ENCODE measurements at places on chromosomes 1 and 21.

DNA sequence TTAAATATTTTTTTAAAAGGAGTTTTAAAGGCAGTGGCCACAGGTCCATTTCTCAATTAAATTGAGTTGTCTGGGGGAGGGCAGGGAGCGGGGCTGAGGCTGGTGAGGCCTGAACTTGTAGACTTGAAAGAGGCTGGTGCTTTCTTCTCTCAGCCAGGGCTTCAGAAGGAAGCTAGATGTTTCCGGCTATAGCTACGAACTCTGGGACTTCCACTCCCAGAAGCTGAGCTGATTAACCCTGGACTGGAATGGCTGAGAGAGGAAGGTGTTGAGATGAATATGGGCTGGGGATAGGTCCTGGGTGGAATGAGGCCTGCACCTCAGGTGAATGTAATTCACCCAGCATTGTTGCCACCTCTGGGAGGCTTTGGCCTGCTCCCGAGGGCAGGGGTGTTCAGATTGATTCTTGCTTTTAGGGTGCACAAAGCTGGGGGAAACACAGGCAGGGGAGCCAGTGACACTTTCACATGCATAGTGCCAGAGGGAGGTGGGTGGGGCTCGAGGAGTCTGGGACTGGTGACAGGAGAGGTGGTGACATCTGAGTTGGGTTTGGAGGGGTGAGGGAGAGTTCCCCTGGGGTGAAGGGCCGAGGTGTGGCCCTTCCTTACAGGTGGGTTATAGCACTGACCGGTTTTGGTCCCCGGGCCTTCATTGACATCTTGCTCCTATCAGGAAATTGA, 18.2 kb downstream of the LDLRAP1 start:
- DNase-seq: no peak

DNA sequence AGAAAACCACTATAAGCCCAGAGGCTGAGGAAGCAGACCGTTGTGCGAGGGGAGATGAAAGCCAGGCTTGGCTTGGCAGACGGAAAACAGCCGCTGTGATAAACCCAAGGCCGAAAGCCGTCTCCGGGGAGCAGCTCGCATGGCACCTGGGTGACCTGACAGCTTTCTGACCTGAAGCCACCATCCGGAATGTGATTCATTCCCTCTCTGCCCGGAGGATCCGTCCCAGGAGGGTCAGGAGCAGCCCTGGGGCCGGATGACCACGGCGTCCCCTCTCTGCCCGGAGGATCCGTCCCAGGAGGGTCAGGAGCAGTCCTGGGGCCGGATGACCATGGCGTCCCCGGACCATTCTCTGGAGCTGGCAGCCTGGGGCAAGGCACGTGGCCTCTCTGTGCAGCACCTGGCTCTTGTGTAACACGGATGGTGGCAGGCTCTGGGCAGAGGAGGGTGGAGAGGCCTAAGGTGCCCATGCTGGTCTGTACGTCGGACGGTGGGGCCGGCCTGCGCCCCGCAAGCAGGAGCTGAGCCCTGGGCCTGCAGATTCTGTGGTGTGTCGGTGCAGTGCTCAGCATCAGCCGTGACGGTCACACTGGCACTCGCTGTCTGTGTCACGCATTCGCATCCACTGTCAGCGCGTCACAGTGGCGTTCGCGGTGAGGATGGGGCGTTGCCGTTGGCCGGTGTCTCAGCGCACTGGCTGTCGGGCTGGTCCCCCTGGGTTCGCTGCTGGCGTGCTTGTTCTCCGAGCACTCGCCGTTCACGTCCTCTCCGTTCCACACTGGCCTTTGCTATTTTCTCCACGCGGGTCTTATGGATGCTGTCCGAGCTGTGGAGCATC, 50.3 kb downstream of the SLX9 start:
- DNase-seq: no peak

DNA sequence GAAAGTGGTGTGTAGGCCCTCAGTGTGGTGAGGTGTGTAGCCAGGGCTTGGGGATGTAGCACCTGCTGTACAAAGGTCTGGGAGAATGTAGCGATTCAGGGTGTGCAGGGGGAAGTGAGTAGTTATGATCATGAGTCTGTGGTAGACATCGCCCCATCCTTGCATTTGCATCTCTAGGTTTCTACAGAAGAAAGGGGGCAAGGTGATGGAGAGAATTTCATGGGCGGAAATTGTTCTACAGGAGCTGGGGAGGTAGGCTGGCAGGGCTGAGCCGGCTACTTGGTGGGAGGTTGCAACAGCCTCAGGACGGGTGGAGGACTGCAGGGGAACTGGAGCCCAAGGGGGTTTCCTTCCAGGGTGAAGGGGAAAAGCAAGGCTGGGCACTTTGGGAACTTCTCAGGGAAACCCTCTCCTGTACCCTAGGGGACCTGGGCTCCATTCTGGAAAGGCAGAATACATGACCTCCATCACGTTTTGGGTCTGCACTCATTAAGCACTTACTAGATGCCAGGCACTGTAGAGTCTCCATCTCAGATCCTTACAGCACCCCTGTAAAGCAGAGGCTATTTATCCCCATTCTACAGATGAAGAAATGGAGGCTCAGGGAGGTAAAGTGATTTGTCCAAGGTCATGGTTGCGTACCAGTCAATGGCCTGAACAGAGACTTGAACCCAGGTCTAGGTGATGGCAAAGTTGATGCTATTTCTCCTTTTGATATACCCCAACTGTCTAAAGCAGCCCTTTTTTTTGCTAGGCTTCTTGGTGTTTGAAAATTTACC, 14.5 kb upstream of the TNFRSF1B start:
- no peak for DNase-seq

- DNase-seq: no peak
Observed at GRCh38 chr1:35762141-35762540, 7.6 kb downstream of the CLSPN start.

GRCh38 chr1:229190057-229190575, 80.8 kb upstream of the RAB4A start:
- DNase-seq: no peak

- DNase-seq: peak; percentile 76
Observed at GRCh38 chr1:98388441-98388840, 273.1 kb upstream of the SNX7 start.

- no peak for DNase-seq
Observed at GRCh38 chr1:152699746-152700145, 1.6 kb downstream of the LCE2A start.

- DNase-seq: peak; percentile 12
Observed at GRCh38 chr1:245085508-245086095, 69.2 kb upstream of the KIF26B start.

GRCh38 chr1:209768354-209768774, 12.5 kb downstream of the TRAF3IP3 start:
- peak; percentile 95 for DNase-seq

- DNase-seq: no peak
Observed at GRCh38 chr1:201463071-201463552, 5.9 kb downstream of the PHLDA3 start.

GRCh38 chr21:46509741-46510502, 51.2 kb downstream of the DIP2A start:
- DNase-seq: no peak

DNA sequence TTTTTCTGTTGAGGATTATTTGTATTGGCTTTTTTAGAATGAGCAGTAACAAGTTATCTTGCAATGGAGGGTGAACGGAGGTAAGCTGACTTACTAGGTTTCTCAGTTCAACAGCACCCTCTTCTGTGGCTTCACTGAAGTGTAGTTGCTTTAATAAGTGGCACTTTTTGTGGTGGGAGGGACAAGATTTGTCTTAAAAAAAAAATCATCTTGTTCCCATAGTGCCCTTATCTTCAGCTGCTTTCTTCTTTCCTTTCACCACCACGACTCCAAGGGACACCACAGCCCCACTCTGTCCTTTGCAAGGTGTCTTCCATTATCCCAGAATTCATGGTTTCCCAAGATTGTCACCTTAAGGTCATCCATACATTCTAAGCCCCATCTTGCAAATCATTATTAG, 92.9 kb downstream of the PIGK start:
- DNase-seq: peak; percentile 33

- no peak for DNase-seq
Observed at GRCh38 chr1:158391099-158391498, 8.2 kb downstream of the OR10T2 start.

GRCh38 chr1:9859281-9860014, 35.7 kb upstream of the CLSTN1 start:
- no peak for DNase-seq

- DNase-seq: no peak
Observed at GRCh38 chr1:235635938-235636662, 13.5 kb downstream of the GNG4 start.

- peak; percentile 5 for DNase-seq
Observed at GRCh38 chr1:158329733-158330132, 1.6 kb downstream of the CD1B start.

GRCh38 chr1:57770772-57771171, 346.9 kb upstream of the DAB1 start:
- DNase-seq: peak; percentile 7

DNA sequence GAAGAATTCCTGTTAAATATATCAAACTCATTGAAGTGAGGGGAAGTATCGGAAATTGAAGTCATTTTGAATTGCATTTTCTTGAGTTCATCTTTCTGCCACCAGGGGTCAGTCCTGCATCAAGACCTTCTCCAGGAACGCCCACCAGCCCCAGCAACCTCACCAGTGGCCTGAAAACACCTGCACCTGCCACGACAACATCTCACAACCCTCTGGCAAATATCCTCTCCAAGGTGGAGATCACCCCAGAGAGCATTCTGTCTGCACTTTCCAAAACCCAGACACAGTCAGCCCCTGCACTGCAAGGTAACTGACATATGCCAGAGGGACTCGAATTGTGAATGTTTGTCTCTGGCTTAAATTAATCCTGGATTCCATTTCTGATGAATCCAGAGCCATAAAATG, 22.8 kb upstream of the TARS2 start:
- DNase-seq: peak; percentile 71

DNA sequence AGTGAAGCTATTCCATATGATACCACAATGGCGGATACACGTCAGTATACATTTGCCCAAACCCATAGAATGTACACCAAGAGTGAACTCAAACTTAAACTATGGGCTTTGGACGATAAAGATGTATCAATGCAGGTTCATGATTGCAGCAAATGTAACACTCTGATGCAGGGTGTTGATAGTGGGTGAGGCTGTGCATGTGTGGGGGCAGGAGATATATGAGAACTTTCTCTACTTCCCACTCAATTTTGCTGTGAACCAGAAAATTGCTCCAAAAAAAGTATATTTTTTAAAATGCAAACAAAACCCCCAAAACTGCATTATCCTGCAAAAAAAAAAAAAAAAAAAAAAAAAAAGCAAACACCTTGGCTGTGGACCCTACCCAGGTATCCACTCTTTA, 3.4 kb downstream of the ATP1A2 start:
- no peak for DNase-seq

GRCh38 chr1:180930687-180931086, 18.0 kb downstream of the KIAA1614 start:
- no peak for DNase-seq

- no peak for DNase-seq
Observed at GRCh38 chr21:24899138-24899537, 708.1 kb downstream of the MRPL39 start.

- DNase-seq: no peak
Observed at GRCh38 chr21:41371685-41372030, 9.8 kb downstream of the MX2 start.

DNA sequence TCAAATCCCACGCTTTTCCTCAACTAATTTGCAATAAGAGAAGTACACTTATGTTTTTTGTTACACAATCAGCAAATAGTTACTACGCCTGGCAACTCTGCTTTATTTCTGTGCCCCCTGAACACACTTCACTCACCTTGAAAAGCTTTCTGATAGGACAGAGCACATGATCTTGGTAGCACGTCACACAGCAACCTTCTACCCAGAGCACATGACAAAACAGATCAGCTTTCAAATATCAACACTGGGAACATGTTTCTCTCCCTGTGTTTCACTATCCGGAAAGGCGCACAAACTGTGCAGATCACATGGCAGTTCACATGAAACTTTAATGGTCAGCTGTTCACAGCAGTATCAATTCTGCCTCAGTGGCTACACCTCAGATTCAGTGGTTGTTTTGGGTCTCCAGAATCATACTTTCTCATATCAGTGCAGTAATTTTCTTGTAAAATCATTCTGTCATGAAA, 2.2 kb downstream of the SLC19A2 start:
- no peak for DNase-seq

DNA sequence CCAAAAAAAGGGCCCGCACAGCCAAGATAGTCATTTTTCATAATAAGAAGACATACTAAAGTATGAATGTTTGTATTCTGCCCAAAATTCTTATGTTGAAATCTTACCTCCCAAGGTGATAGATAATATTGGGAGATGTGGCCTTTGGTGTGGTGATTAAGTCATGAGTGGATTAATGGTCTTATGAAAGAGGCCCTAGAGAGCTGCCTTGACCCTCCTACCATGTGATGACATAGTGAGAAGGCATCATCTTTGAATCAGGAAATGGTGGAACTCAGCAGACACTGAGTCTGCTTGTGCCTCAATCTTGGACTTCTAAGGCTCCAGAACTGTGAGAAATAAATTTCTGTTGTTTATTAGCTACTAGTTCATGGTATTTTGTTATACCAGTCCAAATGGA, 11.8 kb upstream of the RNPC3 start:
- DNase-seq: no peak

- DNase-seq: no peak
Observed at GRCh38 chr1:240352769-240353168, 259.2 kb downstream of the GREM2 start.

DNA sequence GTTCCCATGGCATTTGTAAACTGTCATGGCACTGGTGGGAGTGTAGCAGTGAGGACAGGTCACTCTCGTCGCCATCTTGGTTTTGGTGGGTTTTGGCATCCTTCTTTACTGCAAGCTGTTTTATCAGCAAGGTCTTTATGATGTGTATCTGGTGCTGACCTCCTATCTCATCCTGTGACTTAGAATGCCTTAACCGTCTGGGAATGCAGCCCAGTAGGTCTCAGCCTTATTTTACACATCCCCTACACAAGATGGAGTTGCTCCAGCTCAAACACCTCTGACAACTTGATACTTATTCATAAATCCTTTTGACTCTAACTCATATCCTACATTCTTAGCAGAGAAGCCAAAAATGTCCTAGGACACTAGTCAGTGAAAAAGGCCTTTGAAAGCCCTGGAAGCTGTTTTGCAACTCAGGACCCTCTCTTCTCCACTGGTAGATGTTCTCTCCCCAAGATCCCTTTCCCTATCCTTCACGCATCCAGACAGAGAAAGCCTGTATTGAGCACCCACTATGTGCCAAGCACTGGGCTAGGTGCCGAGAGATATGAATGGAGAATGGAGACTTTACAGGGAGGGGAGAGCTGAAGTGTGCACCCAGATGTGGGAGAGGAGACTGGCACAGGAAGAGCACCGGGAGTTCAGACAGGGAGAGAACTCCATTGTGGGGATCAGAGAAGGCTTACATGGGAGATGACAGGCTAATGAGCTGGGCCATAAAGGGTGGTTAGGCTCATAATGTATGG, 6.7 kb upstream of the CSRP1 start:
- DNase-seq: no peak

DNA sequence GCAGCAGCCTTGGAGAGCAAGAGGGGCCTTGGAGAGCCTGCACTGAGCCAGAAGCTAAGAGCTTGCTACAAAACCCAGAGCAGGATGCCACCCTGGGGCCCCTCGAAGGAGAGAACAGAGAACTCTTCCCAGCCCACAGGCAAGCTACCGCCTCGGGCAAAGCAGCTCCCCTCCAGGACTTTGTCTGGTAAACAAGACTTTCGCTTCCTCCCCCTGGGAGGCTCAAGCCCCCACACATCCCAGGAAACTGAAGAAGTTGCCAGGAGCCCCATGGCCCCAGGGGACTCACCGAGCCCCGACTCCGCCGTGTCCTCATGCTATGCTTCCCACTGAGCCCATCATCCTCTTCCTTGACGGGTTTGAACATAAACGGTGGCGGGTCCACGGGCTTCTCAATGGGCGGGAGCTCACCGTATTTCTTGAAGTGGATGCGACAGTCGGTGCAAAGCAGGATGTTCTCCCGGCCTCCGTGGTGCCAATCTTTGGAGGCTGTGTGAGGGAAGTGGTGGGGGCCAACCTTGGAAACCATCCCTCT, 45.9 kb downstream of the SLC45A1 start:
- DNase-seq: no peak

Measured in activated CD4-positive, alpha-beta T cell treated with anti-CD3 and anti-CD28 coated beads, Interleukin-2, Interleukin-6, amounts not matched to agents 100 ng/mL and 50 ng/mL, durations not matched to agents 16 hours and 8 hours (primary cell).